HFFc6 (cell line): ENCODE measurements at places on chromosomes 4 and X. TPM values are rescaled to one million over a fixed set of nuclear protein-coding genes. Genes with fewer than 3 reads are reported as not detected.

Gene PALLD
- 77.7 to 163 TPM (median 97.1 TPM) in 3 replicates for total RNA-seq

Gene LGI2
- not detected in 3 replicates for total RNA-seq

DNA sequence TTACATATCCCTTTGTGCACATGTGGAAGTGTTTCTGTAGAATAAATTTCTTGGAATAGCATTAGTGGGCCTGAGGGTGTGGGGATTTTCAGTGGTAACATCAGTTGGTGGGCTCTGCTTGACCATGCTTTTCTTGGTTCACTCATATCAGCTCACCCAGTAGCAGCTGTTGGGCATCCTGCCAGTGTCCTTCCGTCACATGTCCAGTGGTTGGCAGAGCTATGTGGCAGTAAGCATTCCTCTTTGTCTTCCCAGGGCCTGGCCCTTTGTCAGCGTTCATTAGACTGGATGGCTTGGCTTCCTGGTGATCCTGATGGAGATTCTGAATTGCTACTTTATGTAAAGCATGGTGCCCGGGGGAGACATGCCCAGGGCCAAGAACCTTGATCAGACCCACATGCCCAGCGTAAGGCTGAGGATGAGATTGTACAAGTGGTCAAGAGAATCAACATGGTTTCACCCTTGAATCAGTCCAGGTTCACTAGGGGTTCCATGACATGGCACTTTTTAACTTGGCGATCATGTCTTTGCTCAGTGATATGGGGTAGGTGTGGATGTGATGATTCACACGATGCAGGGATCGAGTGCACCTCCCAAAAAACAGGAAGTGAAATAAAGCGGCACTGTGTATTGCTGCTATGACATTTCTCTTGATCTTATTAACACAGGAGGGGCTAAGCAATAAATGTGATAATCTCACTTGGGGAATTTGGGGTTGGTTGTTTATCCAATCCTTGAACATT lies 72.1 kb upstream of the IGFBP7 start:
- no peak for DNase-seq

Gene NPY5R
- not detected in 3 replicates for total RNA-seq

DNA sequence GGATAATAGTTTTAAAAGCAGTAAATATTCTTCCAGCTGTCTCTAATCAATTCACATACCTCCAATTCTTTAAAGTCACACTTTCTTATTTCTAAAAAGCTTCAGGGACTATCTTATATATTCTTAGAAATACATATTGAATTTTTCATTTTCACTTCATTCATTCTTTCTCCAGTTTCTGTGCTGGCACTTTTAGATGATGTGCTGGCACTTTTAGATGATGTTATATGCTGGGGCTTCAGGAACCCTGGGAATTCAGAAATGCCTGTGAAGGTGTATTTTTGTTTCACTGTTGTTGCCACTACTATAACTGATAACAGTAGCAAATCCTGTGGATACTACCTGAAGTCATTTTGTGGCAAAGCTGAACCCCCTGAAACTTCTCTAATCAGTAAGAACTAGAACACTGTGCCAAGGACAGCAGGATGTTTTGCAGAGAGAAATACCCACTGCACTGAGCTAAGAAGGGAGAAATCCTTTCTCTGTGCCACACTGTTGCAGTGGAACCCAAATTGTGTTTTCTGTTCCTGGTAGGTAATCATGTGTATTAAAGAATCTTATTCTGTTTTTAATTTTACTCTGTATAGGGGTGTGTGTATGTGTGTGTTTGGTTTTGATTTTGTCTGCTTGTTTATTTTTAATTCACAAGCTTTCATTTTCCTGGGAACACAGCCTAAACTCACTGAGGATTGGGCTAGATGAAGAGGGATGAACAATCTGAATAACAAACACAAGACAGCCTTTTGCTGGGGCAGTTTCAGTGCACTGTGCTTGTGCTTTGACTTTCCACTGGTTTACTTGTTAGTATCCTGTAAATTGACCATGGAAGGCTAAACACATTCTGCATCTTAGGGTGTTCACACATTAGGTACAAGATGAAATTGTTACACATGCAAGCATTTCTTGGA lies 898.3 kb downstream of the CCSER1 start:
- no peak for DNase-seq

- no peak for DNase-seq
Measured at GRCh38 chrX:100870527-100870926, 3.6 kb downstream of the NOX1 start.

Gene PCDH19
- 0.03 and 0.11 TPM in 2 replicates for total RNA-seq
